NCI-H460 (cell line): ENCODE measurements at places on chromosomes 2 and 18. TPM values are rescaled to one million over a fixed set of nuclear protein-coding genes. Genes with fewer than 3 reads are reported as not detected.

Gene LRRC30
- total RNA-seq = not detected in 2 replicates

Gene RIT2
- not detected in 2 replicates for total RNA-seq

Gene OTOS
- total RNA-seq = not detected in 2 replicates

Gene DLX2
- 1.0 and 1.9 TPM in 2 replicates for total RNA-seq

Gene COL4A4
- 6.6 and 8.0 TPM in 2 replicates for total RNA-seq

Gene PPP4R3B
- total RNA-seq = 67.2 and 84.5 TPM in 2 replicates

Gene MTCL1
- 27.0 TPM in 2 replicates for total RNA-seq

Gene FSHR
- total RNA-seq = not detected in 2 replicates

Gene EHBP1
- 22.6 and 22.7 TPM in 2 replicates for total RNA-seq

Gene MAPRE3
- total RNA-seq = 4.0 and 5.1 TPM in 2 replicates

Gene DSEL
- total RNA-seq = 5.8 and 6.0 TPM in 2 replicates

Gene RASGRP3
- not detected in 2 replicates for total RNA-seq

Gene SERPINB10
- total RNA-seq = not detected in 2 replicates

Gene CYP27A1
- 0.40 TPM in 1 of 2 replicates, not detected in the other for total RNA-seq

Gene ZNF396
- total RNA-seq = 1.1 and 1.2 TPM in 2 replicates

Gene PJVK
- total RNA-seq = 0.40 and 1.0 TPM in 2 replicates

Gene CXCR4
- 0.12 TPM in 1 of 2 replicates, not detected in the other for total RNA-seq

Gene ANKZF1
- 38.8 and 48.0 TPM in 2 replicates for total RNA-seq

Gene OXER1
- not detected in 2 replicates for total RNA-seq

Gene PRSS56
- total RNA-seq = not detected in 2 replicates

Gene DCDC2C
- not detected in 2 replicates for total RNA-seq

Gene ITGB6
- not detected in 2 replicates for total RNA-seq

Gene ZSWIM2
- total RNA-seq = not detected in 2 replicates

Gene SLC23A3
- 1.4 and 1.7 TPM in 2 replicates for total RNA-seq

Gene PDE6D
- 32.6 and 33.0 TPM in 2 replicates for total RNA-seq

Gene SIX2
- 0.15 TPM in 1 of 2 replicates, not detected in the other for total RNA-seq

Gene KCNIP3
- 3.8 and 4.5 TPM in 2 replicates for total RNA-seq

Gene KCNG2
- 5.2 and 6.0 TPM in 2 replicates for total RNA-seq

Gene ALLC
- not detected in 2 replicates for total RNA-seq

Gene RAB12
- 45.5 and 47.5 TPM in 2 replicates for total RNA-seq

Gene KRTCAP3
- total RNA-seq = 0.69 and 1.0 TPM in 2 replicates

Gene TMEM37
- 1.4 and 2.5 TPM in 2 replicates for total RNA-seq

Gene ING5
- 39.0 and 39.1 TPM in 2 replicates for total RNA-seq

Gene MAP3K19
- total RNA-seq = not detected in 2 replicates

Gene HOXD12
- total RNA-seq = 0.20 TPM in 1 of 2 replicates, not detected in the other

Gene RGPD4
- total RNA-seq = 0.07 TPM in 1 of 2 replicates, not detected in the other

Gene IFIH1
- total RNA-seq = 5.1 and 6.6 TPM in 2 replicates

Gene RAMP1
- total RNA-seq = 0.43 and 0.52 TPM in 2 replicates

Gene CIDEA
- not detected in 2 replicates for total RNA-seq

Gene RBM43
- total RNA-seq = 1.5 and 3.2 TPM in 2 replicates

Gene SAG
- total RNA-seq = not detected in 2 replicates

Gene LRRTM4
- 0.05 TPM in 1 of 2 replicates, not detected in the other for total RNA-seq

Gene STARD6
- total RNA-seq = 0.46 and 0.57 TPM in 2 replicates

Gene GPR39
- 0.42 and 0.49 TPM in 2 replicates for total RNA-seq

Gene BUB1
- total RNA-seq = 69.2 and 78.2 TPM in 2 replicates

Gene PXDN
- total RNA-seq = 25.1 and 28.9 TPM in 2 replicates

Gene IL1F10
- total RNA-seq = not detected in 2 replicates
